ENCODE measurements at places on chromosomes 4 and X. TPM values are rescaled to one million over a fixed set of nuclear protein-coding genes. Genes with fewer than 3 reads are reported as not detected.

The MSANTD1 gene
- 0.72 TPM for total RNA-seq

The NDUFC1 gene
- 52.8 TPM for total RNA-seq

The YIPF7 gene
- total RNA-seq, result not detected

The XK gene
- 0.40 TPM for total RNA-seq

The GABRE gene
- total RNA-seq, result 9.1 TPM

The GABRB1 gene
- 0.23 TPM for total RNA-seq

The SYN1 gene
- total RNA-seq, result 2.4 TPM

The CXCR3 gene
- not detected for total RNA-seq

The MAGEA2 gene
- not detected for total RNA-seq

The NEUROG2 gene
- not detected for total RNA-seq

- no peak for DNase-seq
These were observed 93.1 kb downstream of the ANTXR2 start for GRCh38 chr4:79979785-79980437.

DNA sequence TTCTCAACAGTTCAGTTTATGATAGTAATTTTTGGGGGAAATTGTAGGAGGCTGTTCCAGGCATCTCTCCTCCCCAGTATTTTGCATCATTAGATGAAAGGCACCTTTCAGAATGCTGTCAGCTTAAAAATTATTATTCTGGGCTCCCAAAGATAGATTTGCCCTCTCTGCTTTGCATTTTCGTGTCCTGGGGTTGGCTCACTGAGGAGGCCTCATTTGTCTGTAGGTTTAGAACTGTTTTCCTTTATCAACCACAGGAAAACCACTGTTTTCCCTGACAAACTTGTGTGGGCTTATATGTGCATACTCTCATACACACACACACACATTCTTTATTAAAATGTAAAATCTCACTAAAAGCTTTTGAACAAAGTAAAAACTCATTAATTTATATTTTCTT is 197.2 kb upstream of the VCX3A start:
- no peak for DNase-seq

DNA sequence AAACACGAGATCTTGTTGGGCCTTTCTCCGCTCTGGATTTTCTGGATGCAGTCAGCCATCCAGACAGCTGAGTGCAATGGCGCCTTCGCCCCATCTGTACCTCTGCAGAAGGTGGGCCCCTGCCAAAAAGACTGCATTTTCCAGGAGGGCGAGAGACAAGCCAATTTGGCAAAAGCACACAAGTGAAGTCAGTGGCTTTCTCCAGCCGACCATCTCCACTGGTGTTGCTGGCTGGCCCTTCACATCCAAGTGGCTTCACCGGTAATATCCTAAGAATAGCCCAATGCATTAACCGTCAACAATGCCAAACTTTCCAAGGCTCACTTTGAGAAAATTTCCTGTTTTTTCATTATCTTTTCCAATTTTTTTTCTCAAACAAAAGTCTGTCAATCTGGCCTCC is 96.2 kb upstream of the MXRA5 start:
- DNase-seq, result no peak

- no peak for DNase-seq
These were observed 16.7 kb downstream of the ARSJ start for GRCh38 chr4:113962719-113963265.

GRCh38 chrX:19190902-19191301 is 68.6 kb upstream of the ADGRG2 start:
- no peak for DNase-seq

- DNase-seq, result no peak
These were observed 490.3 kb upstream of the TECRL start for GRCh38 chr4:64899563-64899962.

- DNase-seq, result no peak
These were observed 149.2 kb downstream of the TBL1X start for GRCh38 chrX:9614016-9614415.

DNA sequence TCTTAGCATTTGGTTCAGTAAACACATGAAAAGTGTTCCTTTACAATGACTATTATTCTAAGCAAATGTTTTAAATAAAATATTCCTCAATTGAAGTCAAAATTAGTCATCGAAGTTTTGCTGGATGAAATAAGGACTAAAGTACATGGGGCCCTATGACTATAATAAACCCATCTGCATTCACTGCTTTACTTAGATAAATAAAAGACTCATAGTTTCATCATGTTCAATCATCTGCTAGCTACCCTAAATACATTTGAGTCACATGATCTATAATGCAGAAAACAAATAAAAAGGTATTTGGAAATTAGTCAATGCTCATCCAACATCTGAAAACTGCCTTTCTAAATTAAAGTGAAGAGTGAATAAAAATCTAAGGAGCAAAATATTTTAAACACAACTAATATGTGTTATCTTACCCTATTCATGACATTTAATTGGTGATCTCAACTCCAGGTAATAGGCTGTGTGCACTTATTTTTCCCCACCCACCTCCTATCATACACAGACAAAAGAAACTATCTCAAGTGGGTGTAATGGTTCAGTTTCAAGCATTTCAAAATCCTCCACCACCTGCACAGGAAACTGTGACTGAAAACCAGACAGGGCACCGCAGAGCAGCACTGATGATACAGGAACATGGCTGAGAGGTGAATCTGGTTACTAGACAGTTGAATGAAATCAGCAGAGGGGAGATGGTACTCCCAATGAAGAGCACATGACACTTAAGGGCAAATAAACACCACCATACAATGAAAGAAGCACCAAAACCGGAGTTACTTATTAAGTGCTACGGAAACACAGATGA is 78.6 kb downstream of the CAMK2D start:
- DNase-seq, result no peak

GRCh38 chrX:103101299-103102042 is 8.5 kb upstream of the NXF3 start:
- no peak for DNase-seq

DNA sequence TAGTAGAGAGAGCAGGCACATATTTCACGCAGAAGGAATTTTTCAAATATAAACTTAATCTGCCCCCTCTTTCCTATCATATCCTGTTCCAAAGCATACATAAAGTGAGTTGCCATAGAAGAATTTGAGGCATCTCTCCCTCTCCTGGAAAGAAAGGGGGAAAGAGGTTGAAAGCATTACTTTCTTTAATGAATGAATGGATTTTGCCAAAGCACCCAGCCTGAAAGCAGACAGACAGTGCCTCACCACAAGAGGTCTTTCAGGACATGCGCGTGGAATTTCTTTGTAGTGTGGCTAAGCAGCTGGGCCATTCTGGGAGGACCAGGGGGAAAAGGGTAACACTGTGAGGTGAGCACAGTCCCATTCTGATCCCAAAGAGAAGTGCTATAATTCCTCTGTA is 651.4 kb downstream of the IQCM start:
- DNase-seq, result no peak

- DNase-seq, result no peak
These were observed 88.3 kb downstream of the SHROOM2 start for GRCh38 chrX:9874483-9874882.

DNA sequence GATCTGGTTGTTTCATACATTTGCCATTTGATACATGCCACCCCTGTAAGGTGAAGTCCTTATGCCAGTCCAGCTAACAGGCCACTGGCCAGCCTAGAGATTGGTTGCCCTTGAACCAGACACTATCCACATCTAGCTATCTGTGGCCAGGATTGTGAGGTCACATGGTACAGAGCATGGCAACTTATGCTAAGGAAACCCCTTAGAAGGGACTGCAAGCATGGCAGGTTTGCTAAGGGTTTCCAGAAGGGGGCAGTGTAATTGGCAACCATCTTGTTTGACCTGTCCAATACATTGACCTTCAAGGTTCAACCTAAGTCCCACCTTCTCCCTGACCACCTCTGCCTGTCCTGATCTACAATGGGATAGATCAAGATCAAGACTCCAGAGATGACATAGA is 47.5 kb downstream of the SMC1A start:
- no peak for DNase-seq

DNA sequence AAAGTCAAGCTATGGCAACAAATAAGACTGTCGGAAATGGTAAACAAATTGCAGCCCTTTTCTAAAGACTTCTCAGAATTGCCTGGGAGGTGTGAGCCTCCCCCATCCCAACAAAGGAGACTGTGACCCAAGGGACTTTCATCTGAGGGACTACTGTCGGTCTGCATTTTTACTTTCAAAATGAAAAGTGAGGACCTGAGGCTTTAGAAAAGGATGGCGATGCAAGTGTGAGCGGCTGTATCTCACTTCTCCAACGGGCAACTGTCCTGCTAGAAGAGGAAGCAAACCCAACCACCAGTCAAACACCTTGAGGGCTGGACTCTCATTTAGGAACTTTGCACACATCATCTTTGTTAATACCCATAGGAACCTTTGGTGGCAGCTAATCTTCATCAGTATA is 62.6 kb upstream of the CLNK start:
- DNase-seq, result no peak

- DNase-seq, result no peak
These were observed 173.0 kb downstream of the ANK2 start for GRCh38 chr4:113222471-113222870.

DNA sequence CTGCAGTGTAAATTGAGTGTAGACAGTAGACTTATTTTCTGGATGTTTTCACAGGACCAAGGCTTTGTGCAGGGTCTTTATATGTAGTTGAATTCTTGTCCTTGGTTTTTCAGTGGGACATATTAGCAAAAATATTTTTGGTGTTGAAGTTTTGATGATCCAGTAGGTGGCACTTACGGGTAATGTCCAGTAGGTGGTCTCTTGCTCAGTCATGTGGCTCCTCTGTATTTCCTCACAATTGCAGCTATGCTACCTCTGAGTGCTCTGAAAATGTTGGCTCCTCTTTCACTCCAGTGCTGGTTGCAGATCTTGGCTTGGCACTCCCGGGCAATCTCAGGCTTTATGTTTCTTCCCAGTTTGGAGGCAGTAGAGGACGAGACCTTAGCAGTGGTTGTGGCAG is 419.8 kb upstream of the AMOT start:
- no peak for DNase-seq

DNA sequence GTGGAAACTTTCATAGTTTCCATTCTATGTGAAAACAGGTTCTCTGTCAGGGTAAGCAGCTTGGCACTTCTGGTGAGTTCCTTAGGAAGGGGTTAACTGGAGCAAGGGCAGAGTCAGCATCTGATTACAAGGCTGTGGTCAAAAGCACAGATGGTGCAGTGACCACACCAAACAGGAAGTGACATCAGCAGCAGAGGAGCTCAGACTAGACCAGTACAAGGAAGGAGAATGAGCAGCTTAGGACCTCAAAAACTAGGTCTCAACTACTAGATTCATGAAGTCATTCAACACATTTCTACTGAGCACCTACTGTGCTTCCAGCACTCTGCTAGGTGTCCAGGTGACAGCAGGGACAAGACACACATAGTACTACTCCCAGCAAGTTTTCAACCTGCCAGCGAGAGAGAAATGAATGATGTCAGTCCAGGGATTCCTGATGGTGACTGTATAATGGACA is 130.2 kb downstream of the AMELX start:
- no peak for DNase-seq

GRCh38 chrX:107628662-107629539 is 591 bp downstream of the PRPS1 start:
- peak; percentile 30 for DNase-seq

- no peak for DNase-seq
These were observed 19.5 kb upstream of the SYTL5 start for GRCh38 chrX:37986893-37987292.

GRCh38 chr4:173024203-173024602 is 144.4 kb upstream of the GALNT7 start:
- DNase-seq, result no peak

- no peak for DNase-seq
These were observed 72.9 kb upstream of the PPP2R3B start for GRCh38 chrX:459611-460010.

DNA sequence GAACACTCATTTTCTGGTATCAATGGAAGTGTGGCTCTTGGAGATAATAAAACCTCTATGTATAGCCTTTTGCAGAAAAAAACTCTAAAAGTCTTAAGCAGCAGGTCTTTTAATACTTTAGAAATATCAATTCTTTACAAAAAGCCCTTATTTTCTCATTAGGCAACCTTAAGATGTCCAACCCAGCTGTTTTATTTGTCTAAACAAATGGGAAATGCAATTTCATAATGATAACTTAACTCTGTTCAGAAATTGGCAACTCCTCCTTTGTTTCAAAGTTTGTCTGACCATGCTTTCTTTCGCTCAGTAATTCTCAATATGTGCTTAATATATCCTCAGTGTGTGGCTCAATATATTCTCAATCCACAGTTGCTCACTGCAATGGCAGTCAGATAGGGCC is 196.5 kb upstream of the VEGFC start:
- DNase-seq, result no peak

GRCh38 chr4:72442715-72443114 is 126.3 kb downstream of the ADAMTS3 start:
- no peak for DNase-seq

DNA sequence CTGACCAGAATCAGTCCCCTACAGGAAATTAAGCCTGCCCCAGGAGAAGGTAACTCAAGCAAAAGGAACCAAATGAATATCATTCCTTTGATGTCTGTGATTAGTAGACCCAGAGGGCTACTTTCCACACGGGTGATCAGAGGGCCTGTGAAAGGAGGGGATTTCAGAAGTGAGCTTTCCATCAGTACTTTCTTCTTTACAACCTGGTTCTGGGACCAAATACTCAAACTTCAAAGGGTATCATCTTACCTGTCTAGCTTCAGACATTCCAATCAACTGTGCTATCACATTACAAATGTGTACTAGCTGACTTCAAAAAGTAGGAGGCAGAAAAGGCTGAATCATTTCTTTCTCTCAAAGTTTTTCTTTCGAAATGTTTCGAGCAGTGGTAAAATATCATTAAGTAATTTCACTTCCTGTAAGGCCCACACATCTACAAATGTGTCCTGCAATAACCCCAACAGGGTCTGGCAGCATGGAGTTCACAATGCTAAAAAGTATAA is 23.9 kb downstream of the ACSL4 start:
- no peak for DNase-seq

All from ovary (tissue), 10 donors.